Activated T-cell treated with anti-CD3 and anti-CD28 coated beads, Interleukin-2, amount 50 U/mL, for 24 hours (primary cell): ENCODE measurements at places on chromosomes 6 and 20.

DNA sequence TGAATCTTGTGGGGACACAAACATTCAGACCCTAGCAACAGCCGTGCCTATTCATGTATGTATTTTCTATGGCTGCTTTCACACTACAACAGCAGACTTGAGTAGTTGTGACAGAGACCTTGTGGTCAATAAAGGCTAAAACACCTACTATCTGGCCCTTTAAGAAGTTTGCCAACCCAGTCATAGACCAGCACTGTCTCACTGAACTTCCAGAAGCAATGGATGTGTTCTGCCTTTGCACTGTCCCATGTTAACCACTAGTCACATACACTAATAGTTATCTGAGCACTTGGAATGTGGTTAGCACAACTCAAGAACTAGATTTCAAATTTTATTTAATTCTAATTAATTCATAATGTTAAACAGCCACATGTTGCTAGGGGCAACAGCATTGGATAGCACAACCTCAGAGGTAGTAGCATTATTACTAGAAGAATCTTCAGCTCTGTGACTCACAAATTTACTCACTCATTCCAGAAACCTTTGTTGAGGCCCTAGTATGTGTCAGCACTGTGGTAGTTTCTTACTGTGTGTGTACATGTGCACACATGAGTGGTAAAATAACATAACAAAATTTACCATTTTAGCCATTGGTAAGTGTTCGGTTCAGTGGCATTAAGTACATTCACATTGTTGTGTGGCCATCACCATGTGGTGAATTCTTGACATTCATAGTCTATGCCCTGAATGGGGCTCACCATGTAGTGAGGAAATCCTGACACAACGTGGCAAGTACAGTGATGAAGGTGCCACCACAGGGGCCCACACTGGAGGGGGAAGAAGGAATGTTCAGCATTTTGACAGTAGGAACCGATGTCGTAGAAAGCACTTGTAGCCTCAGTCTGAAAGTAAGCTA, 107.3 kb downstream of the CEP57L1 start:
- H3K36me3 ChIP-seq = no peaks in the 10 kb centered on the region
- no peaks in the 10 kb centered on the region for H3K27me3 ChIP-seq
- DNase-seq = no peak
- H3K4me1 ChIP-seq = peaks cover 19% of the 10 kb centered on the region
- H3K27ac ChIP-seq = peak overlapping the region; percentile 72

GRCh38 chr6:110476046-110476849, at the start of gene SLC22A16:
SLC22A16 (minus strand) TSS chr6:110476613; CDS start chr6:110476574, 39 bp downstream.
- no peak within 1 kb of the TSS for H3K27ac ChIP-seq
- H3K4me3 ChIP-seq = peak within 1 kb of the TSS; percentile 62
- H3K36me3 ChIP-seq = no peaks in the 10 kb centered on the region
- peaks cover 10% of the 10 kb centered on the region for H3K4me1 ChIP-seq
- H3K27me3 ChIP-seq = peaks cover 57% of the 10 kb centered on the region
- no peak for DNase-seq

GRCh38 chr6:106092279-106092678, 6.1 kb downstream of the PRDM1 start:
- H3K4me1 ChIP-seq = peaks cover 79% of the 10 kb centered on the region
- H3K4me3 ChIP-seq = peak overlapping the region; percentile 28
- peaks cover 39% of the 10 kb centered on the region for H3K27me3 ChIP-seq
- peaks cover 69% of the 10 kb centered on the region for H3K36me3 ChIP-seq

- DNase-seq = no peak
- peaks cover 50% of the 10 kb centered on the region for H3K4me1 ChIP-seq
- peaks cover 63% of the 10 kb centered on the region for H3K36me3 ChIP-seq
These were observed 868 bp downstream of the SRSF3 start for GRCh38 chr6:36594816-36595643.

GRCh38 chr6:89311853-89312531, 3.1 kb downstream of the GABRR2 start:
- H3K36me3 ChIP-seq = peaks cover 11% of the 10 kb centered on the region
- H3K27me3 ChIP-seq = no peaks in the 10 kb centered on the region
- no peak for DNase-seq
- H3K27ac ChIP-seq = no peak overlapping the region
- H3K4me1 ChIP-seq = no peaks in the 10 kb centered on the region

- H3K36me3 ChIP-seq = no peaks in the 10 kb centered on the region
- no peak overlapping the region for H3K4me3 ChIP-seq
- no peak for DNase-seq
- peaks cover 31% of the 10 kb centered on the region for H3K27me3 ChIP-seq
These were observed 598 bp downstream of the TMEM239 start for GRCh38 chr20:2816583-2817340.

GRCh38 chr20:64038224-64038564, 2.2 kb downstream of the C20orf204 start:
- peaks cover 65% of the 10 kb centered on the region for H3K4me1 ChIP-seq
- peaks cover 3% of the 10 kb centered on the region for H3K27me3 ChIP-seq
- no peak overlapping the region for H3K27ac ChIP-seq
- no peak overlapping the region for H3K4me3 ChIP-seq
- H3K36me3 ChIP-seq = peaks cover 20% of the 10 kb centered on the region

GRCh38 chr6:169931261-169931660, 179.8 kb downstream of the ERMARD start:
- no peak overlapping the region for H3K27ac ChIP-seq
- H3K27me3 ChIP-seq = peaks cover 24% of the 10 kb centered on the region
- H3K4me1 ChIP-seq = no peaks in the 10 kb centered on the region

DNA sequence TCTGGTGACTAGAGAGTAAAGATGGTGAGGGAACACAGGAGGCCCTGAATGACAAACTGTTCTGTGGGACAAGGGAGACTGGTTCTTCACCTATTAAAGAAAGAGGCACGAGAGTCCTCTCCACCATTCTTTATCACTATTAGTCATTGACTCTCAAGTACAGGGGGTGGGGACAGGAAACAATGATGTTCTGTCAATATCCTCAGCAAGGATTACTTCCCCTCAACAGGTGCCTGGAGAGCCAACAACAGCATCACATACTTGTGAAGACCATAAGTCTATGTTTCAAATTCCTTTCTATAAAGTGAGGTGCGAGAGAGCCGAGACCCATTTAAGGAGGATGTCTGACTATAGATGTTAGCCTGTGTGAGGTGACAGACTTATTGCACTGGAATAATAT, 72.4 kb upstream of the TBC1D7 start:
- H3K27ac ChIP-seq = peak overlapping the region; percentile 26
- H3K4me3 ChIP-seq = no peak overlapping the region
- no peak for DNase-seq
- H3K4me1 ChIP-seq = peaks cover 11% of the 10 kb centered on the region

GRCh38 chr6:18262702-18263417, 1.5 kb downstream of the DEK start:
- peaks cover 55% of the 10 kb centered on the region for H3K4me1 ChIP-seq
- DNase-seq = peak; percentile 48
- H3K36me3 ChIP-seq = peaks cover 64% of the 10 kb centered on the region
- no peaks in the 10 kb centered on the region for H3K27me3 ChIP-seq
- peak overlapping the region; percentile 96 for H3K27ac ChIP-seq

DNA sequence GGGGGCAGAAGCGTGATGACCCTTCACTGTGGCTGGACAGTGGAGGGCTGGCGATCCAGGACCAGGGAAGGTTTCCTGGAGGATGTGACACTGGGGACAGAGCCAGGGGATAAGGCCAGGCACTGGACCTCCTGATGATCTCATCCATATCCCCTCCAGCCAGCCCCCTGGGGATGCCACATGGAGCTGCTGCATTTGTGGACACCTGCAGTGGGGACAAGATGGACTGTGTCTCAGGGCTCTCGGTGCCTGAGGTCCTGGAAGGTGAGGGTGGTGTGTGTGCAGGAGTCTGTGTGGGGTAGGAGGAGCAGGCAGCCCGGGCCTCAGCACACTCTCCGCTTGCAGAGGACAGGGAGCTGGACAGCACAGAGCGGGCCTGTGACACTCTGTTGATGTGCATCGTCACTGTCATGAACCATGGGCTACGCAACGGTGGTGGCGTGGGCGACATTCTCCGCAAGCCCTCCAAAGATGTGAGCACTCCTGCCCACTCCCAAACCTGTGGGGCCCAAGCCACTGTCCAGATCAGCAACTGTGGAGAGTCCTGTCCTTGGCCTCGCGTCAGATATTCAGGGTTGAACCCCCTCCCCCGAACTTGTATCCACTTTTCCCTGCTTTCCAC, 19.9 kb downstream of the UQCC2 start:
- H3K27me3 ChIP-seq = no peaks in the 10 kb centered on the region
- peak overlapping the region; percentile 96 for H3K27ac ChIP-seq
- H3K36me3 ChIP-seq = peaks cover 99% of the 10 kb centered on the region
- peaks cover 56% of the 10 kb centered on the region for H3K4me1 ChIP-seq
- H3K4me3 ChIP-seq = no peak overlapping the region
